ENCODE measurements at places on chromosomes 5 and 9. TPM values are rescaled to one million over a fixed set of nuclear protein-coding genes. Genes with fewer than 3 reads are reported as not detected.

DNA sequence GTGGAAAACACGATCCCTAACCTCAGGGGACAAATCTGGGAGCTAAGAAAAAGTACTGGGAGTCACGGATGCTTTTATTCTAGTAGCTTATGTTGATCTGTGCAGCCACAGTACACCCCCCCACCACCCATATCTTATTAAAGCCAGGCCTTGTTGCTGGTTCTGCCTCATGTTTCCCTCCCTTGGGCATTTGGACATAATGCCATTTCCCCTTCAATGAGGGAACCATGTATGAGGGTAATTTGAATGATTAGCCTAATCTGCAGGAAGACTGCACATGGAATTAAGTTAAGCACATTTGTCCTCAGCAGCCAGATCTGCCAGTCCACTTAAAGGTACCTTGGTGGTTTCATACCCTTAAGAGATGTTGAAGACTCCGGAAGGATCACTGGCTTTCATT is 102.0 kb downstream of the ARHGAP26 start:
- no peak for DNase-seq

DNA sequence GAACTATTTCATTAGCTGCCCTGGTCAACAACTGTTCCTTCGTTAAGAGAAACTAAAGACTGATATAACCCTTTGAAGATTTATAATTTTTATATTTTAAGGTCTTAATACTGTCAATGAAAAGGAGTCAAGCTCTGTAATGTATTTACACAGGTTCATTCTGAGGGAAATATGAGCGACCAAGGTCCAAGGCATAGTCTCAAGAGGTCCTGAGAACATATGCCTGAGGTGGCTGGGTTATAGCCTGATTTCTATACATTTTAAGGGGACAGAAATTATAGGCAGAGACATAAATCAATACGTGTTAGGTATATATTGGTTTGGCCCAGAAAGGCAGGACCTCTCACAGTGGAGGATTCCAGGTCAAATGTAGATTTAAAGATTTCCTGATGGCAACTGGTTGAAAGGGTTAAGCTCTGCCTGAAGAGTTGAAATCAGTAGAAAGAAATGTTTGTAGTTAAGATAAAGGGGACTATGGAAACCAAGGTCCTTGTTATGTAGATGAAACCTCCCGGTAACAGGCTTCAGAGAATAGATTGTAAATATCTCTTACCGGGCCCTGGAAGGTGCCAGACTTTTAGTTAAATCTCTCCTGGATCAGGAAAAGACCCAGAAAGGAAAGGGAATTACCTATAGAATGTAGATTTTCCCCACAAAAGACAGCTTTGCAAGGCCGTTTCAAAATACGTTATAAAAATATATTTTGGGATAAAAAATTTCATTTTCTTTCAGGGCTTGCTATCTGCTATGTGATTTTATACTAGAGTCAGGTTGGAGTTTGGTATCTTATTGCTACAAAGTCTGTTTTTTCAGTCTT is 107.3 kb upstream of the PRLR start:
- DNase-seq = no peak

DNA sequence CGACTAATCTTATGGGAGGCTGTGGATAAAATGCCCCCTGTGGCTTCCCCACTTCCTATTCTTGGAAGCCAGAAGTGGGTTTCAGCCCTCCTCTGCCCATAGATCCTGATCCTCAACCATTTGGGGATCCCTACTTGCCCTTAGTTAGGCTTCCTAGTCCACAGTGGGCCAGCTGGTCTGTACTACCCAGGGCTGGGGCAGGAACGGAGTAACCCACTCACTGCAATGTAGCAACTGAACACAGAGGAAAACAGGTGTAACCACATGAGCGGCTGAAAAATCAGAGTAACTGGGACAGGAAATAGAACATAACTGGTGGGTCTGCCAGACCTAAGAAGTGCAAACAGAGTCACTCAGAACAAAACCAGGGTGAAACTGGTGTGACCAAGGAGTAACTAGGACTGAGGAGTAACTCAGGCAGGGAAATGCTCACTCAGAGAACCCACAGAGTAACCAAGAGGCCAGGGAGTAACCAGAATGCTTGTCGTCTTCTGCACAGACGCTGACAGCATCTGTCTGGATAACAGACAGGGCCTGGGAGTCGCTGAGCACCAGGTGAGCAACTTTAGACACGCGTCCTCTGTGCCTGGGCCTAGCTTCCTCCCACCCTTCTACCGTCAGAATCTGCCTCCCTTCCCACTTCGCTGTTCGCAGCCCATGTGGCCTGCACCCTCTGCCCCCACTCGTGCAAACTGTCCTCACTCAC is 1.0 kb downstream of the AQP3 start:
- DNase-seq = no peak

- no peak for DNase-seq
Measured at GRCh38 chr9:98607152-98607551, 101.6 kb downstream of the GABBR2 start.

DNA sequence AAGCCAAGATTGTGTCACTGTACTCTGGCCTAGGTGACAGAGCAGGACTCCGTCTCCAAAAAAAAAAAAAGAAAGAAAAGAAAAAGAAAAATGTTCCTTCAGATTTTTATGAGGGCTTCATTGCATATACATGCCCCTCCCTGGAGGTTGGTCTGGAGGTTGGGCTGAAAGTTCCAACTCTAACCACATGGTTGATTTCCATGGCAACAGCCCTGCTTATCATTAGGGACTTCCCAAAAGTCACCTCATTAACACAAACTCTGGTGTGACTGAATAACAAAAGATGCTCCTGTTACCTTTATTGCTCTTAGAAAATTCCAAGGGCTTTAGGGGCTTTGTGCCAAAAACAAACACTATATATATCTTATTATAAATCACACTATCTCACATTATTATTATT is 113.8 kb downstream of the TMC1 start:
- no peak for DNase-seq

DNA sequence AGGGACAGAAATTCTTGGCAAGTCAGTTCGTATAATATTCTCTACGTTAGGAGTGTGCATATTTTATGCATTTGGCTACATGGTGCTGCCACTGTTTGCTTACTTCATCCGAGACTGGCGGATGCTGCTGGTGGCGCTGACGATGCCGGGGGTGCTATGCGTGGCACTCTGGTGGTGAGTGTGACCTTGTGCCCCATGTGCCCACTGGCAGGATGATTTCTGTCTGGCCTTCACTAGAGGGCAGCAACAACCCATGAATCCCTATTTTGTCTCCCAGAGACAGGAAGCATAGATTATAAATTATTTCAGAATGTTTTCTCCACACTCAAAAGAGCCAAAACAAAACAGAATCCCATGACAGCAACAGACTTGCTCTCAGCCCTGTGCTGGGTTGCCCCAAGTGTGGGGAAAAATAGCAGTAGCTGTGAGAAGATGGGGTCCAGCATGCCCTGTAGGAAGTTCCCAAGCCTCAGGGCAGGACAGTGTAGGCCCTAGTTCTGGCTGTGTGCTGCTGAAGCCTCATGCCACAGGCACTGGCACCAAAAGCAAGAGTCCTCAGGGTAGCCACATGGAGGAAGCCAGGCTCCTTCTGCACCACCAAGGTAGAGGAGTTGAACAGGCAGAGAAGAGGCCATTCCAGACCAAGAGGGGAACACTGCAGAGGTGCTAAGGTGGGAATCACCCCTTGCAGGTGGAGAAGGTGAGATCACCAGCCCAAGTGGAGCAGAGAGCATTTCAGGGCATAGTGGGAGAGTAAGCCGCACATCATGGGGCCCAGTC is 16.0 kb downstream of the SLC22A5 start:
- peak; percentile 53 for DNase-seq

GRCh38 chr9:78778861-78779374 is 482.0 kb downstream of the PSAT1 start:
- DNase-seq = no peak

- no peak for DNase-seq
Measured at GRCh38 chr5:159286420-159287035, 23.4 kb downstream of the UBLCP1 start.

DNA sequence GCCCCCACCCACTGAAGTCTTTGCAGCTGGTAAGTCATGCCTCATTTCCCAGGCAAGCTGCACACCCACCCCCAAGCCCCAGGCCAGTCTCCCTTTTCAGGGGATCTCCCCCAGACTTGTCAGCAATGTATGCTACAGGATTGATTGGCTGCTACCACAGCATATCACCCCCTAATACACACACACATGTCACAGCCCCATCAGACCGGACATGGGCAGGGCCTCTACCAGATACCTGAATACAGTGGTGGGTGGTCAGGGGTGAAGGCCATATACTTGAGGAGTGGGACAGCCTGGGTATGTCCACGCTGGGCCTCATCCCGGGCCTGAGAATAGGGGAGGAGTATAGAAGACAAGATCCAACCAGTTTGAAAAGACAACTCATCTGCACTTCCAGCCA is 63.4 kb upstream of the ARAP3 start:
- no peak for DNase-seq

- DNase-seq = no peak
Measured at GRCh38 chr5:81817086-81817485, 66.2 kb upstream of the SSBP2 start.

DNA sequence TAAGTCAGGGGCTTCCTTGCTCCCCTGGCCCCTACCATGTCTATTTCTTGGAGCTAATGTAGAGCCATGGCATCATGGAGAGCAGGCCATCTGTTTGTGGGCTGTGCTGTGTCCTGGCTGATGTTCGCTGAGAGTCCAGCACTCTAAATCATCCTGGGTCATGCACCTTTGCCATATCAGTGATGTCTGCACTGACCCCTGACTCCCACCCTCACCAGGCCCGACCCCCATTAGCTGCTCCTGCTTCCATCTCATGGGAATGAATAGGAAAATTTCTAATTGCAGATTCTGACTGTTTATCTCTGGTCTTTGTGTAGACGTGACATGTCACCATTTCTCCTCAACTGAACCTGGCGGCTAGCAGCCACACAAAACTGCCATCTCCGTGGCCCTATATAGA is 236.9 kb downstream of the NSG2 start:
- DNase-seq = no peak

- DNase-seq = no peak
Measured at GRCh38 chr5:89849830-89850512, 559.6 kb downstream of the CETN3 start.

DNA sequence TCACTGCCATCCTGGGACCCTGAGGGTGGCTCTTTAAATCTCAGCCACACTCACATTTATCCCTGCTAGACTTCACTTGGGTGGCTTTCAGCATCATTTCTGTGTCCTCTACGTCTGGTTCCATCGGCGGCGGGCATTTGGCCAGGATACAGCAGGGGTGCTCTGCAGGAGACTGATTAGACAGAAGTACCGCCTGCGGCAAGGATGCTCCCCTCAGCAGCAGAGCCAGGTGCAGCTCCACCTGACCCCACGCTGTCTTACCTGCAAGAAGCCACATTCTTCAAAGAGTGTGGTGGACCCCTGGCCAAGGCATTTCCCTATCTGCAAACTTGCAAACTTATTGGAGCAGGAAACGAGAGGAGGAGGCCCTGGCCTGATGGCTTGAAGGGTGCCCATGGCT is 309.8 kb upstream of the IRX4 start:
- DNase-seq = no peak

DNA sequence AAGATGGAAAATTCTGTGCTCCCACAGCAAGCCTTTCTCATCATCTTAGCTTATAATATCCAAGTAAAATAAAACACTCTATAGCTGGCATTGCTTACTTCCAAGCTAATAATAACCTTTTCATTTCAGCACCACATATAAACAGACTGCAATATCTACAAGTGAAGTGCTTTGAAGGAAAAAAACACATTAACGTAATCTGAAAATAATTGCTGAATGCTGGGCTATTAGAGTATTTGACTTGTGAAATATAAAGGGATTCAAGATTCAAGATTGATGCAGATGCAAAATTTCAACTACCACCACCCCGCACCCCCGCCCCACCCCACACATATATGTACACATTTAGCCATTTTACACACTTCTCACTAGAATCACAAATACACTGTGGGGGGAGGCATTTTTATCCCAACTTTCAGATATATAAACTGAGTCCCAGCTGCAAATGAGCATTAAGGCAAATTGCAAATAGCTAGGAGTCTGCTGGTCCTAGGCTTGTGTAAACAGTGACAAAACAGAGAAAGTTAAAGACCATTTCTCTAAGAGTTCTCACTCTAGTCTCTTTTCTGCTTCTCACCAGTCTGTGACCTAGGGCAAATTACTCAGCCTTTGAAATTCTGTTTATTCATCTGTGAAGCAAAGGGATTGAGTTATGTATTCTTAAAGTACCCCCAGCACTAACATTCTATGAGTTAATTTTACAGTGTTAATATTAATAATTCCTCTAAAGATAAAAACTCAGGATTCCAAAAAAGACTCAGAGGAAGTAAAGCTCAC is 489.4 kb downstream of the PRELID2 start:
- DNase-seq = no peak

DNA sequence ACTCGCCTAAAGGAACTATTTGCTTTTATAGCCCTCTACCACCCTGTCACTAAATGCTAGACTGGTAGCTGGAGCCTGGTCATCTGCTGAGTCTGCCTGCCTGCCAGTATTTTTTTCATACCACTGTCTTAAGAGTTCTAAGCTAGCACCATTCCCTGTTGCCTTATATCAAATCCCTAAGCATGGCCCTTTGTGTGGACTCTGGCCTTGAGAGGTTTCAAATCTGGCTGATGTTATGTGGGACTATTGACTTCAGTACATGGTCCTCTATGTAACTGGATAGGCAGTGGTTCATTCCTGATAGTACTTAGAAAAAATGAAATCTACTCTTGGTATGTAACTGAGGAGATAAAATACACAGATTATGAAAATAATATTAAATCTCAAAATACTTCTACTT is 103.5 kb downstream of the PLCXD3 start:
- DNase-seq = no peak

DNA sequence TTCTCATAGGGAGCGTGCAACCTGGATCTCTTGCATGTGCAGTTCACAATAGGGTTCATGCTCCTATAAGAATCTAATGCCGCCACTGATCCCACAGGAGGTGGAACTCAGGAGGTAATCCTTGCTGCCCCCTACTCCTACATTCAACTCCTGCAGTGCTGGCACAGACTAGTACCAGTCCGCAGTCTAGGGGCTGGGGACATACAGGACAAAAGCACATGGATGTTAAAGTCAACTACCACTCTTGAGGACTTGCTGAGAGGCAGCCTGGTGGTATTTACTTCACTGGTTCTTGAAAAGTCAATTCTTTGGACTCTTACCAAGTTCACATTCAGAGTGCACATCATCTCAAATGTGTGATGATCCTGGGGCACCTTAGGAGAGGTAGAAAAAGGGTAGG is 33.0 kb downstream of the MTMR12 start:
- no peak for DNase-seq

Gene DPYSL3
- 19.5 TPM for total RNA-seq

Gene CATSPER3
- total RNA-seq = 0.74 TPM

Gene NUTM2F
- not detected for total RNA-seq

Gene ZNF883
- total RNA-seq = 4.3 TPM

Gene SPINK13
- not detected for total RNA-seq

Gene RETREG1
- total RNA-seq = 202 TPM

Gene PCDHAC1
- 0.10 TPM for total RNA-seq

Gene SGCD
- total RNA-seq = 76.9 TPM

Gene BAAT
- not detected for total RNA-seq

Gene GABRG2
- not detected for total RNA-seq
